ENCODE measurements at places on chromosomes 16 and 17. TPM values are rescaled to one million over a fixed set of nuclear protein-coding genes. Genes with fewer than 3 reads are reported as not detected.

DNA sequence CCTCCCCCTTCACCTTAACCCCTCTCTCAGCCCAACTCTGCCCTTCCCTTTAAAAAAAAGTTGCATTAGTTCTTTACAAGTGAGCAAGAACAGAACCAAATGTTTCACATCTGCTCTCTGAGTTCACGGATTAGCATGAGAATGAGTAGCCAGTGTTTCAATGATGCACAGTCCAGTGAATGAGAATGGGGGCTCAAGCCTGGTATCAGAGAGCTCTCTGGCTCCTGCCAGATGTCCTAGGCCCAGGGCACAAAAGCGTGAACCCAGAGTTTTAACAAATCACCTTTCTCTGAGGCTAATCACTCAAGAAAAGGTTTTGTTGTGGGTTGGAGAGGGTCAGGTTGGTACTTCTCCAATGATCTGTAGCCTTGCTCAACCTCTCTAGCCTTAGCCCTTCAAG, 41.5 kb upstream of the HS3ST3A1 start:
- no peaks in the 10 kb centered on the region for H3K27me3 ChIP-seq
- no peak for DNase-seq
- no peak overlapping the region for H3K27ac ChIP-seq
- no peaks in the 10 kb centered on the region for H3K4me1 ChIP-seq

- no peaks in the 10 kb centered on the region for H3K27me3 ChIP-seq
- H3K4me1 ChIP-seq, result peaks cover 4% of the 10 kb centered on the region
- no peak for DNase-seq
- no peaks in the 10 kb centered on the region for H3K36me3 ChIP-seq
- H3K4me3 ChIP-seq, result no peak overlapping the region
Measured at GRCh38 chr16:1877089-1877488, 5.1 kb upstream of the MEIOB start.

- H3K4me1 ChIP-seq, result no peaks in the 10 kb centered on the region
- H3K27me3 ChIP-seq, result no peaks in the 10 kb centered on the region
- H3K36me3 ChIP-seq, result no peaks in the 10 kb centered on the region
- H3K27ac ChIP-seq, result no peak overlapping the region
Measured at GRCh38 chr17:61253362-61253761, 146.3 kb upstream of the TBX2 start.

- no peak overlapping the region for H3K4me3 ChIP-seq
- H3K4me1 ChIP-seq, result no peaks in the 10 kb centered on the region
- no peaks in the 10 kb centered on the region for H3K27me3 ChIP-seq
Measured at GRCh38 chr16:12541672-12542071, 262.0 kb downstream of the CPPED1 start.

DNA sequence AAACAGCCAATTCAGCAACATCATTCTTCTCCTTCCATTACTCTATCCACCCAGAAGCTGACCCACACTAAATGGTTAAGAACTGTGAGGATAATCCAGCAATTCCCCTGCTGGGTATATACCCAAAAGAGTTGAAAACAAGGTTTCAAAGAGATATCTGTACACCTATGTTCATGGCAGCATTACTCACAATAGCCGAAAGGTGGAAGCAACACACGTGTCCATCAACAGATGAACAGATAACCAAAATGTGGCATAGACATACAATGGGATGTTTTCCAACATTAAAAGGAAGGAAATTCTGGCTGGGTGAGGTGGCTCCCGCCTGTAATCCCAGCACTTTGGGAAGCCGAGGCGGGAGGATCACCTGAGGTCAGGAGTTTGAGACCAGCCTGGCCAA, 19.9 kb downstream of the MIS12 start:
- DNase-seq, result no peak
- H3K4me3 ChIP-seq, result no peak overlapping the region
- H3K27ac ChIP-seq, result no peak overlapping the region
- H3K36me3 ChIP-seq, result no peaks in the 10 kb centered on the region
- peaks cover 3% of the 10 kb centered on the region for H3K4me1 ChIP-seq
- no peaks in the 10 kb centered on the region for H3K27me3 ChIP-seq

GRCh38 chr16:55585631-55586030, 19.1 kb downstream of the CAPNS2 start:
- no peak overlapping the region for H3K4me3 ChIP-seq
- no peak for DNase-seq
- H3K27ac ChIP-seq, result no peak overlapping the region
- H3K27me3 ChIP-seq, result no peaks in the 10 kb centered on the region

DNA sequence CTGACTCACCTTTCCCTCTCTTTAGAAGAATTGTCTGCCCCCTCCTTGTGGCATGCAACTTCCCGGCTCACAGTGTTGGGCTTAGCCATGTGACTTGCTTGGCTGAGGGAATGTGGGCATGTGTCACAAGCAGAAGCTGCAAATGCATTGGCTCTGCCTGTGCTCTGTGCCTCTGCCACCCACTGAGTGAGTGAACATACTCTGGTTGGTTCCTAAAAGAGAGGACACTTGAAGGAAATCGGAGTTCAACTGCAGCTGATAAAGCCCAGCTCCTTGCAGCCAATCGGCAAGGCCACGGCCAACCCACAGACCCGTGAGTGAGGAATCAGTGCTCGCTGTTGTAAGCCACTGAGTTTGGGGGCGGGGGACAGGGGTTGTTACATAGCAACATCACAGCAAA, 10.9 kb upstream of the GINS2 start:
- H3K27me3 ChIP-seq, result peaks cover 39% of the 10 kb centered on the region
- H3K36me3 ChIP-seq, result no peaks in the 10 kb centered on the region

DNA sequence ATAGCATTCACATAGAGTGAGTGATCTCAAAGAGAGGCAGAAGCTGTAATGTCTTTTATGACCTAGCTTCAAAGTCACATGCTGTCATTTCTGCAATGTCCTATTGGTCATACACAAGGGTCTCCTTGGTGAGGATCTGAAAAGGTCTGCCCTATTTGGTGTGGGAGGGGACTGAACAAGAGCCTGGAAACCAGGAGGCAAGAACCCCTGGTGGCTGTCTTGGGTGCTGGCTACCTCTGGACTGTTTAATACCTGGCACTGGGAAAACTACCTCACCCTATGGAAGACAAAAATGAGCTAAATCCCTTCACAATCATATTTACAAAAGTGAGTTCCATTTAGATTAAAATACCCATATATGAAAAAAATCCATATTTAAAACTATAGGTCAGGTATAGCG, 9.0 kb downstream of the KCTD13 start:
- no peak for DNase-seq
- H3K4me1 ChIP-seq, result peaks cover 1% of the 10 kb centered on the region
- H3K27me3 ChIP-seq, result no peaks in the 10 kb centered on the region
- H3K27ac ChIP-seq, result no peak overlapping the region
- H3K4me3 ChIP-seq, result no peak overlapping the region

DNA sequence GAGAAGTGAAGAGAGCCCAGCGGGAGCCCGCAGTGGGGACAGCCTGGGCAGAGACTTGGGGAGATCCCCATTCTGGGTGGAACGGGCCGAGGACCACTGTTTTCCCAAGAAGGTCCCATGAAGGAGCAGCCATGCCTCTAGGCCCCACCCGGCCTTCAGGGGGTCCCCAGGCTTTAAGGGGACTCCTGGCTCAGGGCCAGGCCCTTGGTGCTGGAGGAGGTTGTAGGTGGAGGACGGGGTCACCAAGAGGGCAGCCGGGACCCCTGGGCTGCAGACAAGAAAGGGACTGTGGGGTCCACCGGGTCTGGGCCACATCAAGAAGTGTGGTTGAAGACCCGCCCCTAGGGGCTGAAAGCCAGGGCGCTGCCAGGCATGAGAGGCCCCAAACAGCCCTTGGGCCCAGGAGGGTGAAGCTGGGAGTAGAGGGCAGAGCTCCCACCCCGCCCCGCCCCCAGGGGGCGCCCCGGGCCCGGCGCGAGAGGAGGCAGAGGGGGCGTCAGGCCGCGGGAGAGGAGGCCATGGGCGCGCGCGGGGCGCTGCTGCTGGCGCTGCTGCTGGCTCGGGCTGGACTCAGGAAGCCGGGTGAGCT, at the start of gene PRSS21:
TSS of gene PRSS21 (plus strand) at position 487 of the 589 bp plus-strand sequence. CDS start at position 519, 32 bp downstream.
- no peaks in the 10 kb centered on the region for H3K27me3 ChIP-seq
- H3K27ac ChIP-seq, result no peak within 1 kb of the TSS
- H3K36me3 ChIP-seq, result no peaks in the 10 kb centered on the region

- no peaks in the 10 kb centered on the region for H3K27me3 ChIP-seq
- H3K4me3 ChIP-seq, result no peak overlapping the region
- H3K36me3 ChIP-seq, result no peaks in the 10 kb centered on the region
- no peak for DNase-seq
- no peak overlapping the region for H3K27ac ChIP-seq
Measured at GRCh38 chr17:74522381-74523105, 8.7 kb downstream of the CD300LB start.

- no peaks in the 10 kb centered on the region for H3K36me3 ChIP-seq
- no peak overlapping the region for H3K4me3 ChIP-seq
- no peaks in the 10 kb centered on the region for H3K27me3 ChIP-seq
Measured at GRCh38 chr17:77827511-77827910, 131.0 kb upstream of the TNRC6C start.

- no peak for DNase-seq
- no peak overlapping the region for H3K27ac ChIP-seq
- H3K4me1 ChIP-seq, result no peaks in the 10 kb centered on the region
- H3K27me3 ChIP-seq, result no peaks in the 10 kb centered on the region
Measured at GRCh38 chr17:34082404-34082803, 172.7 kb upstream of the CCL2 start.

- H3K4me1 ChIP-seq, result no peaks in the 10 kb centered on the region
- H3K27me3 ChIP-seq, result no peaks in the 10 kb centered on the region
Measured at GRCh38 chr17:27778183-27778582, 22.1 kb downstream of the NOS2 start.

GRCh38 chr17:9271989-9272388, 250.7 kb downstream of the NTN1 start:
- no peaks in the 10 kb centered on the region for H3K4me1 ChIP-seq
- no peaks in the 10 kb centered on the region for H3K36me3 ChIP-seq

CA7 gene
- not detected for total RNA-seq

KRTAP2-1 gene
- not detected for total RNA-seq

LLGL2 gene
- 8.4 TPM for total RNA-seq

HSPB9 gene
- not detected for total RNA-seq

CPNE7 gene
- total RNA-seq, result 4.2 TPM

CCL3 gene
- total RNA-seq, result 3.6 TPM
